ENCODE measurements at places on chromosomes 13 and 19. TPM values are rescaled to one million over a fixed set of nuclear protein-coding genes. Genes with fewer than 3 reads are reported as not detected.

ONECUT3 gene
- total RNA-seq = not detected

SRRM5 gene
- 0.26 TPM for total RNA-seq

DNA sequence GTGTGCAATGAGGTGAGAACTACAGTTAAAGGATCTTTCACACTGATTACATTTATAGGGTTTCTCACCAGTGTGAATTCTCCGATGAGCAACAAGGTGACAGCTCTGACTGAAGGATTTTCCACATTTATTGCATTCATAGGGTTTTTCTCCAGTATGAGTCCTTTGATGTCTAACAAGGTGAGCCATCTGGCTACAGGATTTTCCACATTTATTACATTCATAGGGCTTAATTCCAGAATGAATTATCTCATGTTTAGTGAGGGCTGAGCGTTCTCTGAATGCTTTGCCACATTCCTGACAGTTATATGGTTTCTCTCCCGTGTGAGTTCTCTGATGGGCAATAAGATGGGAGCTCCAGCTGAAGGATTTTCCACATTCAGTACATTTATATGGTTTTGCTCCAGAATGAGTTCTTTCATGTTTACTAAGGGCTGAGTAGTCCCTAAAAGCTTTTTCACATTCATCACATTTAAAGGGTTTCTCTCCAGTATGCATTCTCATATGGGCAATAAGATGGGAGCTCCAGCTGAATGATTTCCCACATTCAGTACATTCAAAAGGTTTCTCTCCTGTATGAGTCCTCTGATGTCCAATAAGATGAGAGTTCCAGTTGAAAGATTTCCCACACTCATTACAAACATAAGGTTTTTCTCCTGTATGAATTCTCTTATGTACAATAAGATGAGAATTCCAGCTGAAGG, 4.4 kb upstream of the C19orf18 start:
- no peak for DNase-seq

DNA sequence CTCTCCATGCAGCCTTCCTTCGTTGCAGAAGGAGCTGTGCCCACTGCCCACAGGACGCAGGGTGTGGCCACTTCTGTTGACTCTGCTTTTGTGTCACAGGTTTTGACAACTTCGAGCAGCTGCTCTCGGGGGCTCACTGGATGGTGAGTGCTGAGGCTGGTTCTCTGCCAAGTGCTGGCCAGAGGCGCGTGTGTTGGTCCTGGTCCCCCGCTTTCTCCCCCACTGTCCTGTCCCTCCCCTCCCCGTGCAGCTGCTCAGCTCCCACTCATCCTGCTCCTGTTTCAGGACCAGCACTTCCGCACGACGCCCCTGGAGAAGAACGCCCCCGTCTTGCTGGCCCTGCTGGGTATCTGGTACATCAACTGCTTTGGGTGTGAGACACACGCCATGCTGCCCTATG, 10.6 kb upstream of the PDCD2L start:
- DNase-seq = no peak

DNA sequence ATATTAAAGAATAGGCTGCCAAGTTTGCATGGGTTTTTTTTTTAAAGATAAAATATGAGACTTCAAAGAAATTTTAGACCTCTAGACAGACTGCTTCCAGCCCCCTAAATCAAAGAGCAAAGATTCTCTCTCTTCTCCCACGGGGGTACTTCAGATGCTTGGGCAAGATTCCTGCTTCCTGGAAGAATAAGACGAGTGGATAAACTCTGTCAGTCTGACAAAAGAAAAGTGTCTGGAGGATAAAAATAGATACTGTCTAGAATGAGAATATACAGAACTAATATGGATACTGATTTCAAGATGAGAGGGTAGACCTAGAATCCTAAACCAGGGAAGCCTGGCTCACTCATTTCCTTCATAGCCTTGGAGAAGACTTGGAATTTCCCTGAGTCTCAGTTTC, 435.1 kb downstream of the FOXO1 start:
- no peak for DNase-seq
